IPS DF 19.7 (cell line): ENCODE measurements at places on chromosomes 2 and 18.

DNA sequence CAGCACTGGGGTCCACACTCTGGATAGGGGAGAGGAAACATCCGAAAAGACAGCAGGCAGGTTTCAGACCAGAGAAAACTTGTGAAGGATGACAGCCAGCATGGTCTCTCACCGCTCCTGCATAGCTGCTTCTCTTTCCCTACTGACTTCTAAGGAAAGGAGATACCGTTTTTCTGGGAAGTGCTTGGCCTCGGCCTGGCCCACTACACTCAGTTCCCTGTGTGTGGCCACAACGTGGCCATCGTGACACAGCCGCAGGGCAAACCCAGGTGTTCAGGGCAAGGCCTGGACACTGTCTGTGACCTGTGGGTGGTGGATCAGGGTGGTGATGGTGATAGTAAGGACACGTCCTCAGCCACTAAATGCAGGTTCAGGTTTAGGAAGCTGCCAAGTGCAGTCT lies 34.2 kb upstream of the ACAA2 start:
- DNase-seq = no peak

DNA sequence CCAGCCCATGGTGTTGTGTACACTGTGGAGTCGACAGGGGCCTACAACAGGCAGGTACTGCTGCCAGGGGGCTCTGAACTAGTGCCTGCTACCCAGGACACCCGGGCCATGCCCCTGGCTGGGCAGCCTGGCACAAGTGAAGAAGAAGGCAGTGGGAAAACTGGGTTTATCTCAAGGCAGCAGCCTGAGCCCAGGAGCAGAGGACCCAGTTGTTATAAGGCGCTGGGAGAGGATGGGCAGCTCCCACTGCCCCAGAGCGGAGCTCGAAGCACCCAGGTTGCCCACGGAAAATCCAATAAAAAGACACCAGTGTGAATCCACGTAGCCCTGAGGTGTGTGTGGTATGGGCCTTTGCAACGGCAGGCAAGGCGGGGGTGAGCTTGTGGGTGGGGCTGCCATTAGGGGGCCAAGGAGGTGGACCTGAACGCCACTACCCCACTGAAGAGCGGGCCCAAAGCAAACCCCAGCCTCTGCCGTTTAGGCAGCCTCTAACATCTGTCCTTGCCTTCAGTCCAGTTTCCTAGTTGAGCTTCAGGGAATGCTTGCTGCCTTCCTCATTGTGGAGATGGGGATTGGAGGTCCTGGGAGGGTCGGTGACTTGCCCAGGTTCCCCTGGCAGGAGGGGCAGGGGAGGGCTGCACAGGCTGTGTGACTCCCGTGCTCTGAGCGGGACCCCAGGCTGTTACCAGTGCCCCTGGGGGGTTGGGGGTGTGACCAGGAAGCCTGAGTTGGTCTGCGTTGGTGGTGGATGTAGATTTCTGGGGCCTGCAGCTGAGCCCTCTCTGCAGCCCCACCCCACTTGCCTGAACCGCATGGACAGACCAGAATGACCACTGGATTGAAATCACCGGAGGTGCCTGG lies 16.0 kb downstream of the ARID5A start:
- no peak for DNase-seq

DNA sequence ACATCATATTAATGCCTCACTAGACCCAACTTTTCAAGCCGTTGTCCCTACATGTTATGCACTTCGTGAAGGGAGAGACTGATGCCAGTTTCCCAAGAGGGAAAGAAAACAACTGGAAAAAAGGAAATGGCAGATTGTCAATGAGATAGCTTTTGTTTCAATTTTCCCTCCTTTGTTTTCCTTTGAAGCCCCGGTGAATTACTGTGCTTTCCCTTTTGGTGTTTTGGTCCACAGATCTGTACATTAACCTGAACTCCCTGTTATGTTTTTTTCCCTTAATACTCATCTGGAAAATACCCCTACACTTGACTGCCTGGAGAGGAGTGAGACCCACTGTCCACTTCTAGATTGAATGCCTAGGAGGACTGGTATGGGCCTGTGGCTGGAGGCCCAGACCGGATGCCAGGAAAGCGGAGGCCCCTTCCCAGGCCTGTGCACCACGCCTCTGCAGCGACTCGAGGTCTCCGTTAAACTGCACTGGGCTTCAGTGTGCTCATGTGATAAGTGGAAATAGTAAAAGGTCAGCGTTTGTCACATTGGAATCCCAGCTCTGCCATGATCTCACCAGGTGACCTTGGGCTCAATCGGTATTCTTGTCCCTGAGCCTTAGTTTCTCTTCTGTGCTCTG lies 106.4 kb downstream of the GATA6 start:
- no peak for DNase-seq

GRCh38 chr2:58826795-58827194 lies 585.7 kb upstream of the FANCL start:
- DNase-seq = no peak

DNA sequence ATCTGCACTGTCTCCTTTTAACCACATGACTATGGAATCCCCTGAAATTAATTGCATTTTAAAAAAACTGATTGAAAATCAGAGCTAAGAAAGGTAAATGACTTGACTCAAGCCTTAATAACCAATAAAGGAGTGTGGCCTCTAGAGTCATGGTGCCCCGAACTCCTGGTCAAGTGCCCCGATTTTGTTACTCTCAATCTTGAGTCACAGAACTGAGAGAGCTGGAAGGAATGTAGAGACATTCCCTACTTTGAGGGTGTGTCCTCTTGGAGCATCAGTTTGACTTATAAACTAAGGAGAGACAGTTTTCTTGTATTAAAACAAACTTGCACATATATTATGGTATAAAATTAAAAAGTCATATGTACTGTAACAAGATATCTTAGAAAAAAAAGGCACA lies 2.4 kb downstream of the WDR43 start:
- no peak for DNase-seq
